ENCODE measurements at places on chromosomes 16 and 17.

DNA sequence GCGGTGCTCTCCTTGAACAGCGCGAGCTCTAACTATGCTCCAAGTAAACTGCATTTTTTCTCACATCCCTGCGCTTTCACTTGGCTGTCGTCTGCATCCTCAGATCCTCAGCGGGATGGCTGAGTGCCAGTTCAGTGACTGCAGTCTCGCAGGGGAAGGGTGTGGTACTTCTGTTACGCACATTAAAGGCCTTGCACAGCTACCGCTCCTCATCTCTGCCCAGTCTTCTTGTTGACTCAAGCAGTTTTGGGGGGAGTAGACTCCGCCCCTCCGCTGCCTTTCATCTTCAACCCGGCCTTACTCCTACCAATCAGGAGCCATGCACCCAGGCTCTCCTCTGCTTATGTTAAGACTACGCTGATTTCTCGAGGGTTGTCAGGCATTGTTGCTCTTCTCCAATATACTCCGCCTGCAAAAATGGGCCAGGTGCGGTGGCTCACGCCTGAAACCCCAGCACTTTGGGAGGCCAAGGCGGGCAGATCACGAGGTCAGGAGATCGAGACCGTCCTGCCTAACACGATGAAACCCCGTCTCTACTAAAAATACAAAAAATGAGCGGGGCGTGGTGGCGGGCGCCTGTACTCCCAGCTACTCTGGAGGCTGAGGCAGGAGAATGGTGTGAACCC is 10.0 kb downstream of the ATP5PD start:
- DNase-seq, result peak; percentile 69

- no peak for DNase-seq
These were observed 87.4 kb upstream of the LHX1 start for GRCh38 chr17:36849871-36850348.

DNA sequence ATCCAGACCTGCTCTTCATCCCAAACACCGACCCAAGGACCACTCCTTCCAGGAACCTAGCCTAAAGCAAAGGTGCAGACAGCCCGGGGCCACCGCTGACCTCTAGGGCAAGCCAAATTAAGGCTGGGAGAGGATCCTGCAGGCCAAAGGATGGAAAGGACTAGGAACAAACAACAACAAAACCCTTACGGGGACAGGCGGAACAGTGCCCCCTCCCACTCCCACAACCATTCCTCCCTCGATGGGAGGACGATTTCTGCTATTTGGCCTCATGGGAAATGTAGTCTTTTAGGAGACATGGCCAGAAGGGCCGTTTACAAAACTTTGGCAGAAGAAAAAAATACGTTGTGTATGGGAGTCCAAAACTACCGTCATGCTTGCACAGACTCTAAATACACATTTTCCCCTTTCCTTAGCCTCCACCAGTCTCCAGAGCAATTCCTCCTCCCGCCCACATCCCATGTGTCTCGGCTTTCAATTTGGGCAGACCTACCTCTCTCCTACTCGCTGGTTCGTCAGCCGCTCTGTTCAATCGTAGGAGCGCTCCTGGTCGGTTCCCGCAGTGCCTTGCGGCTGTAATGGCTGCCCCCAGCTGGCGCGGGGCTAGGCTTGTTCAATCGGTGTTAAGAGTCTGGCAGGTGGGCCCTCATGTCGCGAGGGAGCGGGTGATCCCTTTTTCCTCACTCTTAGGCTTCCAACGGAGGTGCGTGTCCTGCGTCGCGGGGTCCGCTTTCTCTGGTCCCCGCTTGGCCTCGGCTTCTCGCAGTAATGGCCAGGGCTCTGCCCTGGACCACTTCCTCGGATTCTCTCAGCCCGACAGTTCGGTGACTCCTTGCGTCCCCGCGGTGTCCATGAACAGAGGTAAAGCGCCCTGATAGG is at the start of gene ERAL1:
ERAL1 (plus strand) TSS at position 560 of the 879 bp plus-strand sequence; CDS start at position 579, 19 bp downstream.
- peak; percentile 54 for DNase-seq

GRCh38 chr17:18916816-18917500 is 35.0 kb upstream of the SLC5A10 start:
- no peak for DNase-seq

DNA sequence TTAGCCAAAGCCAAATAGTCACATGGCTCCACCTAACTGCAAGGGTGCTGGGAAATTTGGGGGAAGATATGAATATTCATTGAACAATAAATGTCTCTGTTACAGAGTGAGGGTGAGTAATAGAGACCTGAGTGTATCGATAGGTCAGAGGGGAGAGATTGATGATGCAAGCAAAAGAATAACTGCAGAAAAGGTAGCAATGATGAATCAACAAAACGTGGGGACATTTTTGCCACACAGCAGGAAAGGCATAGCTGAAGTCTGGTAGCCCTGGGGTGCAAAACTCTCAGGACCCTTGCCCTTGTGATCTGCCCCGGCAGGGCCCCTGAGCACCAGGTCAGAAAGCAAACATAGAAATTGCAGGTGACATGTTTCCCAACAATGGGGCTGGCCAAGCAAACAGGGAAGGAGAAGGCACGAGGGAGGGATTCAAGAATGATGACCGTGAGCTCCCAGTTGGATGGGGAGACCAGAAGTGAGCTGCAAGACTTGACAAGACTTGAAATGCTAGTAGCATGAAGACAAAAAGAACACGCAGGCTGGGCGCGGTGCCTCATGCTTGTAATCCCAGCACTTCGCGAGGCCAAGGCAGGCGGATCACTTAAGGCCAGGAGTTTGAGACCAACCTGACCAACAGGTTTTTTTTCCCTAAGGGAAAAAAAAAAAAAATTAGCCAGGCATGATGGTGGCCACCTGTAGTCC is 12.7 kb upstream of the HERPUD1 start:
- DNase-seq, result no peak

All from activated CD8-positive, alpha-beta memory T cell treated with anti-CD3 and anti-CD28 coated beads for 1 hour (primary cell).